ENCODE measurements at places on chromosomes 7 and 10.

DNA sequence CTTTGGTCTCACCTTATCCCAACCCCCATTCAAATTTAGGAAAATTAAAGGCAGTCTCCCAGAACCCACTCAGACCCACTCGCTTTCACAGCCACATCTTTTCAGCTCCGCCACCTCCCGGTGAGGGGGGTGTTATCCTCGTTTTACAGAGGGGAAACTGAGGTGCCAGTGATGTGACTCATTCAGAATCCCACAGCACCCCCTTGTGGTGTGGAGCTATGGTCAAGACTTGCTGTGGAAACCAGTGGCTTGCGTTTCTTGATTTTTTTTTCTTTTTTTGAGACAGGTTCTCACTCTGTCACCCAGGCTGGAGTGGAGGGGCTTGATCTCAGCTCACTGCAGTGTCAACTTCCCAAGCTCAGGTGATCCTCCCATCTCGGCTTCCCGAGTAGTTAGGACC lies 27.6 kb downstream of the SLC35G1 start:
- no peak for DNase-seq

GRCh38 chr10:82378146-82378545 lies 503.2 kb downstream of the NRG3 start:
- peak; percentile 2 for DNase-seq

DNA sequence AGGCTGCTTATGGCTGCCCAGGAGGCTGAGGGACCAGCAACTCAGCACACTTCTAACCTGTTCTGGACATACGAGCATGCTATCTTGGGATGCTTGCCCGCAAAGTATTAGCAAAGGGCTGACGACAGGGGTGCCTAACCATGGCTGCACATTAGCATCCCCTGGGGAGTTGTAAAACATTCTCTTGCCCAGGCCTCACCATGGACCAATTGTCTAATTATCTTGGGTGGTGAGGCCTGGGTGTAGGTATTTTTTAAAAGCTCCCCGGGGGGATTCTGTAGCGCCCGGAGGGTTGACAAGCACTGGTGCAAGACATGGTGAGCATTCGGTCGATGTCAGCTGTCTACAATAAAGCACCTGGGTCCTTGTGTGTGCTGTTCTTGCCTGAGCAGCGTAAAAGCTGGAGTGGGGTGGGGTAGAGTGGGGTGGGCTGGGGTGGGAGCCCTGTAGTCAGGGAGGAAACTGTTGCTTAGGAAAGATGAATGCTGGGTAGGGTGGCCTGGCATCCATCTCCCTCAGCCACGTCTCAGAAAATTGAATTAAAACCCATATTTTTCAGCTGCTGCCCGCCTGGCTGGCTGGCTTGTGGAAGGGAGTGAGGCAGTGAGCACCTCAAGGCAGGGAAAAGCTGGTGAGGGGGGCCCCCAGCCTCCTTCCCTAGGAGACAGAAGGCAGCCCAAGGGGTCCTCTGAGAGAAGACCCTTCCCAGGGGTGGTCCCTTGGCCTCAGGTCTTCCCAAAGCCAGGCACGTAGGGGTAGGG lies 2.9 kb upstream of the ADCYAP1R1 start:
- DNase-seq = no peak

DNA sequence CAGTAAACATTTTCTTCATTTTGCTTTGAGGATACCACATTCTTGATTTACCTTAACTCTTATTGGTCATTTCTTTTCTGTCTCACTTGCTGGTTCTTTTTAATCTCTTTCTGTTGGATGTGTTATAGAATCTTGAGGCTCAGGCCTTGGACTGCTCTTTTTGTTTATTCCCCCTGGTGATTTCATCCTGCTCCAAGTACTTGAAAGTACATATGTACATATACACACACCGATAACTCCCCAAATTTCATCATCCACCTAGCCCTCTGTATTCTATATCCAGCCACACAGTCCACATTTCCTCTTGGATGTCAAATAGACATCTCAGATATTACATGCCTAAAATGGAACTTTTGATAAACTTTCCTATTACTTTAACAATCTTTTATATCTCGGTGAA lies 7.5 kb downstream of the ZNF518A start:
- DNase-seq = no peak

DNA sequence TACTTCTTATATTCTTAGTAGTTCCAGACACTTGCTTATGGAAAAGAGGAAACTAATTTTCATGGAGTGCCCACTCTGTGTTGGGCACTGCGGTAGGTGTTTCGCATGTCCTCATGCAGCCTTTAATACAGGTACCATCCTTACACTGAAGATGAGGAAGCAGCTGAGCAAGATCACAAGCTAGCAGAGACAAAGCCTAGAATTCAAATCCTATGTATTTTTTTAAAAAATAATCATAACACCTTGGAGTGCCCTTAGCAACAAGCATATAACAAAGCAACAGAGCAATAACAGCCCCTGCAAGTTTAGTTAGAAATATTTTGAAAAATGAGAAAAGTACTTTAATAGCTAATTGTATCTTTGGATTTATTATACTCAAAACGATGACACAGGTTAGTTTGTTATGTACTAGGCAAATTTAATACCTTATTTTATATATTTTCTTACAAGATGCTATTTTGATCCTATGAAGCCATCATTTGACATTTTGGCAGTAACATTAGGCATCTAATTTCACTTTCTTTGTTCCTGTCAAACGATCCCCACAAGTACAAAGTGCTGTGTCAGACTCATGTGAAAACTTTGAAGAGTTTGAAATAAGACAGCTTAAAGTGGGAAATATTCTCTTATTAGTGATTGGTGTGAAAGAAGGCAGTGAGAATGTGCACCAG lies 245.8 kb downstream of the CDK14 start:
- no peak for DNase-seq

DNA sequence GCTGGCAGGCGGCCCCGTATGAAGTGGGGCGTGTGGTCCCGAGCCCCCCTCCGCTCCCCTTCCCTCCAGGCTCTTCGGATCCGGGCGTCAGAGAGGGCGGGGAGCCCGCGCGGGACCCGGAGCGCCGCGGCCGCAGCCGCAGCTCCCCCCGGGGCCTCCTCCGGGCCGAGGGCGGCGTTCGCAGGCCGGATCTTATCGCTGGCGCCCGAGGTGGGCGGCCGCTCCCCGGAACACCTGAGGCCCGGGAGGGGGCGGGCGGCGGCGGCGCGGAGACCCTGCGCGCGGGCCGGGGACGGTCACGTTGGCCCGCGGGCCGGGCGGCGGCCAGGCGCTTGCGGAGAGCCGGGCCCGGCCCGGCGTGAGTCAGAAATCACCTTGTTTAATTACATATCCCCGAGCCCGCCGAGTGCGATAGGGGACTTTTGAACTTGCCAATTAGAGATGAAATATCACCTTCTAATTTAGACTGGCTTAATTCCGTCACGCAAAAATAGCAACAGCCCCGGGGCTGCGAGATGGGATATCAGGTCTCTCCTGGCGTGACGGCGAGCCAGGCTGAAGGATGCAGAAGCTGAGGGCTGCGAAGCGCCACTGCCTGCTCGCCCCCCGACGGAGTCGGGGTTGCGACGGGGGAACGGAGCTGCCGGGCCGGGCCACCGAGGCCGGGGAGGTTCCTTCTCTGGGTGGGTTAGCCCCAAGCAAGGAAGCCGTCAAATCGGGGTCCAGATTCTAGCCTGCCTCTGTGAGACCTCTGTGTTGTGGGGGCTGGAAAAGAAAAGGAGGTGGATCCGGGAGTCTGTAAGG lies 43.4 kb downstream of the LDB3 start:
- DNase-seq = no peak

DNA sequence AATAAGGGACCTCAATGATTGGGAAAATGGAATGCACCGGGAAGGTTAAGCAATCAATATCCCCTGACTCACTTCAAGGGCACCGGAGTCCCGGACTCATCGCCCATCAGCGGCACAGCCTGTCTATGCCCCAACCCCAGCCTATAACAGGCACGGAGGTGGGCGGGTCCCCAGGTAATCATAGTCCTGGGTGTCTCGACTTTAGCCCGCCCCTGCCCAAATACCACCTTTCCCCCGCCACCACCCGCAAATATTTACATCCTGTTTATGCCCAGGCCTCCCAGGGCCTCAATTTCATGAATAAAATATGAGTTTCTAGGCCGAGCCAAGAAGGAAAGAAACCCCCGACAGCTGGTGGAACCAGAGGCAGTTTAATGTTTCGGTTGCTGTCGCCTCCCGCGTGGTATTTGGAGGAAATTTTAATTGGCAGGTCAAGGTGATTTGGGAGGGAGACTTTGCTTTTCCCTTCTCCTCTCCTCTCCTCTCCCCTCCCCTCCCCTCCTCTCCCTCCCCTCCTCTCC lies 15.6 kb upstream of the RFC2 start:
- DNase-seq = no peak

GRCh38 chr7:115883629-115884028 lies 146.9 kb downstream of the TFEC start:
- no peak for DNase-seq

GRCh38 chr7:64180989-64181388 lies 26.0 kb upstream of the ZNF735 start:
- DNase-seq = no peak

- DNase-seq = no peak
These were observed 42.0 kb upstream of the ICA1 start for GRCh38 chr7:8303904-8304528.

- DNase-seq = no peak
These were observed 72.4 kb upstream of the ADCY1 start for GRCh38 chr7:45501791-45502190.

DNA sequence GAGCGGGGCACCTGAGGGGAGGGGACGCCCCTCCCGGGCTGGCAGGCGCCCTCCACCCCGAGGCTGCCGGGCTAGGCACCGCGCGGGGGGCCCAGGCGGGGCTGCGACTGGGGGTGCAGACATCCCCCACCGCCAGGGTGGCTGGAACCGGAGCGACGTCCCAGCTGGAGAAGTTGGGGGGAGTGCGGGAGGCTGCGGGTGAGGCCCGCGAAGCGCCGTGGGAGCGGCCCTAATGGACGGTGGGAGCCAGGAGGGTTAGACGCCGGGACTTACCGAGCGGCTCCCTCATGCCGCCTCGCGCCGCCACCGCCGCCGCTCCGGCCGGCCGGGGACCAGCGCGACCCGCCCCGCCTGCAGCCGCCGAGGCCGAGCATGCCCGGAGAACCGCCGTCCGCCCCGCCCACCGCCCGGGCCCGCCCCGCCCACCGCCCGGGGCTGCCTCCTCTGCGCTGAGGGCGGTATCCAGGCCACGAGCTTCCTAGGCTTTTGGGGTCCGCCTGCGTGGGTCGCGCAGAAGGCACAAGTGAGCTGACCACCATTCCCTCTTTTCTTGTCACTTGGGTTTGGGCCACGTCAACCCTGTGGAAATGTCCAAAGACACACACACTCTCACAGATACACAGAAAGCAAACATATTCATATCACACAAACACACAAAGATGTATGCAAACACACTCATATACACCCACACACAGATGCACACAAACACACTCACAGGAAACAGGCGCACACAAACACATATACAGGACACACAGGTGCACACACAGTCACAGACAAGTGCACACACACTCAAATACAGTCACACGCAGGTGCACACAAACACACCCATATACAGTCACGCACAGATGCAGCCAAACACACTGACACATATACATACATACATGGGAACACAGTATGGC lies at the start of gene JCAD:
JCAD (minus strand) TSS at position 378 of the 899 bp plus-strand sequence. CDS start 11,774 bp downstream, outside the sequence.
- DNase-seq = no peak

DNA sequence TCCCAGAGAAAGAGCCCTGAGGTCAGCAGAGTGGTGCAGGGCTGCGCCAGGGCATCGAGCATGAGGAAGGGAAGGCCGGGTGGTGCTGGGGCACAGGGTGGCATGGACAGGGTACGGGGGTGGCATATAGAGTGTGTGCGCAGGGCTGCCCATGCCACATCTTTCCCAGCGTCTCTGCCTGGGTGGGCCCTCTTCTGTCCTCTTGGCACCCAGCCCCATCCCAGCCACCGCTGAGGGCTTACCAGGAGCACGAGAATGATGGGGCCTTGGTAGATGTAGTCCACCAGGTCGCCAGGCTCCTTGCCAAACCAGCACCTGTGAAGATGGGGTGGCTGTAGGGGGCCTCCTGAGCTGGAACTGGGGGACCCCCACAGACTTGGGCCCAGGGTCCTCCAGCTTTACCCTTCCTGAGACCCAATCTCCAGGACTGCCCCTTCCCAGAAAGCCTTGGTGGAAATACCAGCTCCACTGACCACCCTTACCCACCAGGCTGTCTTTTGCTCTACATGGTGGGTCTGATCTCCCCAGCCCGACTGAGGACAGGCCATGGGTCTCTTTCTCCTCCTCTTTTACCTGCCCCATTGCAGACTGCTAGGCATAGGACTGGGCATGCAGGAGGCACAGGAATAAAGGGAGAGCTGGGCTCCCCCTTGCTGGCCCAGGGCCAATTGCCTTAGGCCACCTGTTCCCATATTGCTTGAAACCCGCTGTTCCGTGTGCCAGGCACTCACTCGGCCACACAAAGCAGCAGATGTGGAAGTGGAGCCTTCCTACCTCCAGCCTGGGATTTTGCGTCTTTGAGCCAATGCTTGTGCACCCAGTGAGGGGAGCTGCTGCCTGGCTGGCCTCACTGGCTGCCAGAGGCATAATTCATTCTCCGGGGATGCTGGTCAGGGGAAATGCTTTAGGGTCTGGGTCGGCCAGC lies 21.7 kb downstream of the CRHR2 start:
- no peak for DNase-seq

DNA sequence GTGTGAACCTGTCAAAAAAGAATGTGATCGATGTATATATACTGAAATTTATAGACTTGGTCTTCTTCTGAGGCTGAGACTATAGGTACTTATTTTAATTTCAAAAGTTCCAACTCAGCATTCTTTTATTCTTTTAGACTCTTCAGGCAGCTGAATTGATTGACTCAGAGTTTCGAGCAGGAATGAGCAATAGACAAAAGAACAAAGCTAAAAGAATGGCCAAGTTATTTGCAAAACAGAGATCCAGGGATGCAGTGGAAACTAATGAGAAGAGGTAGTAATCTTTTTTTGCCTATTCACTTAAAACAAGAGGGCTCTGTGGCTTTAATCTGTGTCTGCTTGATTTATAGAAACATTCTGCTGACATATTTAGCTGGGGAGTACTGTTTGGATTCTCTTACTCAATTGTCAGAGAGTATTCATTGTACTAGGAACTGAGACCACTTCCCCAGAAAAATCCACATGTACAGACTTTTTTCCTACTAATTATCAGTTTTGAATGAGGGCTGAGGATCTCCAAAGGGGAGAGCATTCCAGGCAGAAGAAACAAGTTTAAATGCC lies 30.1 kb downstream of the BTAF1 start:
- no peak for DNase-seq

- DNase-seq = no peak
These were observed 17.9 kb downstream of the C10orf67 start for GRCh38 chr10:23326544-23327307.

- no peak for DNase-seq
These were observed 7.0 kb upstream of the KEL start for GRCh38 chr7:142969183-142969582.

All from brain pericyte (primary cell).